NCI-H524 (cell line): ENCODE measurements at places on chromosomes 6 and 20.

GRCh38 chr6:6704103-6705060, 115.9 kb downstream of the LY86 start:
- peak; percentile 61 for DNase-seq

DNA sequence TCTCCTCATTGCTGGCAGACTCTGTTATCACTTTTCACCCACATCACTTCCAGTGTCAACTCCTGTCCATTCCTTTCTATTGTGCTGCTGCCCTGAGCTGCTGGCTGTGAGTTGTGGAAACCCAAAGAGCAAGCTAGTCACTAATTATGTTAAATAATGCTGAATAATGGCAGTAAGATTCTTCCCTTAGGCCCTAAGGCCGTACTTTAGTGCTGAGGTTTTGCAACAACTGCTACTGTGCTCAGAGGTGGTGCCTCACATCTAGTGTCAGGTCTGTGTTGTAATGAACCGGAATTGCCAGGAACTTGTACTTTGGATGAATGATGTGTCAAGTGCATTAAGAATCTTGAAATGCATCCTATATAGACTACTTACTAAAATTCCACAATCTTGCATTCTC, 372.2 kb upstream of the RNF217 start:
- no peak for DNase-seq

- DNase-seq: no peak
These were observed 167.8 kb downstream of the PAX1 start for GRCh38 chr20:21873291-21873690.

GRCh38 chr20:49799698-49800097, 12.9 kb upstream of the SLC9A8 start:
- no peak for DNase-seq

GRCh38 chr6:132971676-132972075, 157.3 kb downstream of the RPS12 start:
- no peak for DNase-seq

DNA sequence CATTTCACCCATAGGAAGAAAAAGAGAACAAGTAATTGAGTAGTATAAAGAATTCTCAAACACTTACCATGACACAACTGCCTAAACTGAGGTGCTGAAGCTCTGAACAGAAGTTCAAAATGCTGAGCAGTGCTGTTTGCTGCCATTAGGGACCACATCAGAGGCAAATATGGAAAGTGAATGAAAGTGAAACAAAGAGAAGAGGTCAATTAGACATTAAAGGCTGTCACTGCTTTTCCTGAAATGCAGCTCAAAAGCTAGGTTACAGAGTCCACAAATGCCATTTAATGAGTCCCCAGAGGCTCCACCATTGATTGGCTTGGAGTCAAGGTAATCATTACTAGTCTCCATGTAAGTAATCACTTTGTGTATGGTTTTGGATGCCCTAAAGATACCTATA, 46.1 kb downstream of the POU3F2 start:
- DNase-seq: no peak

- DNase-seq: no peak
These were observed 164.0 kb downstream of the FOXC1 start for GRCh38 chr6:1773700-1774099.

DNA sequence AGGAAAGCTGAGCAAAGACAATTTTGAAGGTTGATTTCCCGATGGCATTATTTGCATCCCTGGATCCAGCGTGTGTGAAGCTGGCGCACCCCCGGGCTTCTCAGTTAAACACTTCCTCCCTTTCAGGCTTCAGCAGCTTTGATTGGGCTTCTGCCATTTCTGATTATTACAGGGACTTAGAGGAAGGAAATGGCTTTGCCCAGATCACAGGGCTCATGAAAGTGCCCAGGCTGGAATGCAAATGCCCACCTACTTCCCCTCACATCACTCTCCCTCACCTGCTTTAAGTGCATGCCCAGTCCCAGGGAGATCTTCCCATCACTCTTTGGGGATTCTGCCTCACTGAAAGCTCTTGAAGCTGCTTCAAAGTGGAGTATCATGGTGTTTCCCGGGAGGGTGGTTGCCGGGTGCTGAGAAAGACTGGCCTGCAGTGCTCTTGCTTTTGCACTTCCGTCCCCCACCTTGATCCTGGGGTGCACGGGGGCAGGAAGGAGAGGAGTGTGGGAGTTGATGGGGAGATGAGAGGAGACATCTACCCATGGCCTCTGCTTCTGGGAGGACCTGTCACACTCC, 28.3 kb downstream of the PHACTR3 start:
- DNase-seq: no peak

DNA sequence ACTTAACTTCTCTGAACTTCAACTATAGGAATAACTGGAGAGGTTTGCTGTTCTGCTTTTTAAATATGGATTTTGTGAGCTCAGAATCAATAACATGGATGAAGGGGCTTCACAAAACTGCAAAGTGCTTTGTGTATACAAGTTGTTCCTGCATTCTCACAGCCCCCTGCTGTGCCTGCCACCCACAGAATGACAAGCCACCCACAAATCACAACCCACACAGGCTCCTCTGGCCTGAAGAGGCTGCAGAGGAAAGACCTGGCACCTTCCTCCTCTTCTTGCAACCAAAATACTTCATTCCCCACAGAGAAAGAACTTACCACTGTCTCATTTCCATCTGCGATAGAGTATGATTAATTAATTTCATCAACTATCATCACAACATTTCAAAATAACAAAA, 106.7 kb upstream of the NHSL1 start:
- DNase-seq: no peak

GRCh38 chr6:30640481-30640880, 6.5 kb upstream of the C6orf136 start:
- no peak for DNase-seq

DNA sequence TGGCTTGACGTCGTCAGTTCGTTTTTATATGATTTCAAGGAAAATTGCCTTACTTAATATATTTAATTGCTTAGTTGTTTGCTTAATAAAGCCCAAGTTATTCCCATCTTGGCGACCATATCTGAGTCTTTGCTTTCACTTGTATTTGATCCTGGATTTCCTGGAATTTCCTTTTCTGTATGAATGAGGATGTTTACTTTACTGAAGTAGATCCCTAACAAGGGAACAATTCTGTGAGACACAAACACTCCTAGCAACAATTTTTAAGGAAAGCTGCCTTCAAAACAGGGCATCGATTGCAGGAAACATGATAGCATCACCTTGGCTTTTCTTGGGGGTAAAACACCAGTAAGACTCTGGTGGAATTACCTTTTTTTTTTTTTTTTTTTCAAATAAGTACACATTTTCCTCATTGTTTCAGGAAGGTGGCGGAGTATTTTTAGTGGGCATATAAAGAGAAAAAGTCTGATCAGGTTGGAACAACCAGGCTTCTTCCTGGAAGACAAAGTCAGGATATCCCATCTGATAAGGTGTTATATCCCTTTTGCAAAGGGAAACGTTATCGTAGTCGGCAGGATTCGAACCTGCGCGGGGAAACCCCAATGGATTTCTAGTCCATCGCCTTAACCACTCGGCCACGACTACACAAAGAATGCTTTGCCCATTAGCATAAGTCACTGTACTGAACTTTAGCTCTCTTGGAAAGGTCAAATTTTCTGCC, 68.5 kb upstream of the ZNF184 start:
- DNase-seq: no peak

- DNase-seq: peak; percentile 34
These were observed 288.0 kb upstream of the PLCB4 start for GRCh38 chr20:8780915-8781314.

DNA sequence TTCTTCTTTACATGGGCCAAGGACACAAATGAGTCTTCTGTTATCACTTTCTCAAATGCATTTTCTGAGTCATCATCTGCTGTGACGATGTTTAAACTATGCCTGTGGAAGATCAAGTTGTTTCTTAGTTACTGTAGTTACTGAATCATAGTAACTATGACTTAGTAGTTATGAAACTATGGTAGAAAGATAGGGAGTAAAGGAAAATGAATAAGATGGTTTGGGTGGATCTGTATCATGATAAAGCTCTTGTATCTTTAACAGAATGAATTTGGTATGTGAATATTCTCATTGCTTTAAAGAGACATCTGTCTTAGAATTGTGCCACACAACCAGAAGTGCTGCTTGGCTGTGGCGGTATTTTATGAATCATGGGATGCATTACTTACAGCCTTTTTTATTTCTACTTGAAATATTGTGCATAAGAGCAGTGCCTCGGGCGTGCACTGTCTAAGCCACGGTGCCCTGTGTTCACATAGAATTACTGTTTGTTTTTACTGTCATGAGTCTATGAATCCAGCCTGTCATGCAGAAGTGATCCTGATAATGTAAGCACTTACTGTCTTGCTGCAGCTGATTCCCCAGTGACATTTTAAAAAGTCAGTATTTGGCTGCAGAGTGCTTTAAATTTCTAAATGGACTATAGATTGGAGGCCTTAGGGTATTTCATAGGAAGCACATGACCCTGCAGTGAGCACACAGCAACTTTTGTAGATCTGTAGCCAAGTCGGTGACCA, 215.2 kb downstream of the TMEM242 start:
- DNase-seq: no peak

- no peak for DNase-seq
These were observed 163.7 kb upstream of the AKAP12 start for GRCh38 chr6:151075930-151076555.

- DNase-seq: no peak
These were observed 70.8 kb downstream of the TPD52L1 start for GRCh38 chr6:125224231-125224861.

- DNase-seq: no peak
These were observed 7.9 kb upstream of the ABRACL start for GRCh38 chr6:139020689-139021088.

- peak; percentile 54 for DNase-seq
These were observed 169.1 kb upstream of the CDYL start for GRCh38 chr6:4606821-4607704.

DNA sequence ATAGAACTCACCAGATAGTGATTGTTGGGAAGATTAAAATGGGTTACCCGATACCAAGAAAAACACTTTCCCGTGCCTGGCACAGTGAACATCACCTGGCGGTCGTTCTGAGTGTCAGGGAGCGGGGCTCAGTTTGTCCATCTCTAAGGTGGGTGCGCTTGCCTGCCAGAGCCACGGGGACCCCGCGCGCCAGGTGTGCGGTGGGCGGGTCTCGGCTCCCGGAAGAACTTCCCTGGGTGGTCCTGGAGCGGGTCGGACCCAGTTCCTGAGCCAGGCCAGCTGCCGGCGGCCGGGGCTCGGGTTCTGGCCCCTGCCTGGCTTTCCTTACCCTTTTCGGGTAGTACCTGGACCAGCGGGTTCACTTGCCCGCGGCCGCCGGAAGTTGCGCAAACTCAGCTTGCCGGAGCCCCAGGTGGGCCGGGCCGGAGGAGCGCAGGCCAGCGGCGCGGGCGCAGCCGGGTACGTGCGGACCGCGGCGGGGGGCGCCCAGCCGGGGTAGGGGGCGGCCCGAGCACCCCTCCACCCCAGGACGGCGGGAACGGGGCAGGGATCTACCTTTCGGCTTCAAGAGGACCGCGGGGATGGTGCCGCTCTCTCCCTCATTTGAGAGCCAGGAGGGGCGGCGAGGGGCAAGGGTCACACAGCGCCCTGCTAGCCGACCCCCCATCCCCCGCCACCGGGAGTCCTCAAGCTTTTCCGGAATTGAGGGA, 7.5 kb downstream of the FAM110A start:
- no peak for DNase-seq

- DNase-seq: no peak
These were observed 64.4 kb upstream of the FUCA2 start for GRCh38 chr6:143575901-143576426.

DNA sequence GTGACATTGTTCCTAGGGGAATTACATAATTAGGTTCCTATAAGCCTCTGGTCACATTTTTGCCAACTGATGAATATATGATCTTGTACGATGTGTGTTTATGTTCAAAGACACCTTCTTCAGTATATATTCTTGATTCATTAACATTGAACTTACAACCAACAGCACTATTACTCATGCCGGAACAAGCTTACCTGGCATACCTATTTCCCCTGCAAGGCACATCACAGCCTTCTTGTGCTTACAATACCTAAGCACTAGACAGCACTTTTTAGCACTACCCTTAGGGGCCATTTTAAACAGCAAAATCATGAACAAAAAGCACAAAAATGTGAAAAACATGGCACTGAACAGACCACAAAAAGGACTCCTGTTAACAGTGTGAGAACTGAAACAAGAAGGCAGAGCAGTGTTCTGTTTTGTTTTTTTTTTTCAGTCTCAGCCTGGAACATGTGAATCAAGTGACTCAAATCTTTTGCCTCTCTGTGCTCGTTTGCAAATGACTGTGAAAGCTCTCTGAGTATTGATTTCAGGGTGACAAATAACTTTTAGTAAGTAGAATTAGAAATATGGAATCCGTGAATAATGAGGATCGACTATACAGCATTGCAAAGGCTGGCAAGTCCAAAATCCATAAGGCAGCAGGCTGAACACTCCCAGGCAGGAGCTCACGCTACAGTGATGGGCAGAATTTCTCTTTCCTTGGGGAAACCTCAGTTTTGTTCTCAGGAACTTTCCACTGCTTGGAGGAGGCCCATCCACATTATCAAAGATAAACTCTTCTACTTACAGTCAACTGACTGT, 102.3 kb upstream of the TSHZ2 start:
- DNase-seq: no peak

GRCh38 chr6:108127826-108128225, 38.0 kb upstream of the NR2E1 start:
- DNase-seq: no peak

DNA sequence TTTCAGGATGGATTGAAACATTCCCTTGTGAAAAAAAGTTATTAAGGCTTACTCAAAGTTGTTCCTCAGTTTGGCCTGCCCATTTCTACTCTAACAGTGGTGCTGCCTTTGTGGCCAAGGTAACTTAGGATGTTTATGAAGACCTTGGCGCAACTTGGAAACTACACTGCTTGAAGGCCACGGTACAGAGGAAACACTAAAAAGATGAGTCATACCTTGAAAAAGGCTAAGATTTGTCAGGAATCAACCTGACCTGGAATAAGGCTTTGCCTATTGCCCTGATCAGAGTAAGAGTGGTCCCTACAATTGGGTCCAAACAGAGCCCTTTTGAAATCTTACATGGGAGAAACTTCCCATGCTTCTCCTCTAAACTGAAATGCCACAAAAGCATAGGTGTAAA, 119.9 kb upstream of the MOCS1 start:
- DNase-seq: no peak

DNA sequence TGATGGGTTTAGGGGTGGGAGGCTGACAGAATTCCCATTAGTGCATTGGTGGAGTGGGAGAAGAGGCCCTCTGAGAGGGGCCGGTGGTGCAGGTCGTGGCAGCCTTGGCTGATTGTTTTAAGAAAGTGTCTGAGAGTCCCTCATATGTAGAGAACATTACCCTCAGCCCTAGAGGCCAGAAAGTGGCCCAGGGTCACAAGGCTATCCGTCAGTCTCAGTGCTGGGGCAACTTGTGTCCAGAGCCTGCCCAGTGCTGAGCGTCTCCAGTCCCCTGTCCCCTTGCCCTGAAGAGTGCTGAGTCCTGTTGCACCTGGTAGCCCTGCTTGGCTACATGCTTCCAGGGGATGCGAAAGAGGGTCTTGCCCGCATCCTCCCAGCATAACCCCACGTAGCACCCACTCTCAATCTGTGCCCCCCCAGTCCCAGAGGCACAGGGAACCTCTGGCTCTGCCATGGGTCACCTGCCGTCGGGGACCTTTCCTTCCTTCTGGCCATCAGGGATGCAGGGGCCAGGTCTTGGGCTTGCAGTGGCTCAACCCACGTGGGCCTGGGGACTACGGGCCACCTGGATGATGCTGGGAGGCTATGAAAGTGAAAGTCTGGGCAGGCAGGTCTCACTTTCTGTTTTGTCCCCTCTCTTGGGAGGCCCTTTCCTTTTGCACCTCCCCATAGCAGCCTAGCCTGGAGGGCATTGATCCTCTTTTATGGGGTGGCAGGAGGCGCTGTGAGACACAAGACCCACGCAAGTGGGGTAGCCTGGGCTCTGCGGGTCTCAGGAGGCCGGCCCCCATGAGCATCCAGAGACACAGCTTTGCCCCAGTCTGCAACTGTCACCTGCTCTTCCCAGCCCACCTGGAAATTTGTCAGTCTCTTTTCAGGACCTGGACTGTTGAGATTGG, 12.2 kb downstream of the DUSP15 start:
- DNase-seq: no peak
